ENCODE measurements at places on chromosomes 3 and 15.

DNA sequence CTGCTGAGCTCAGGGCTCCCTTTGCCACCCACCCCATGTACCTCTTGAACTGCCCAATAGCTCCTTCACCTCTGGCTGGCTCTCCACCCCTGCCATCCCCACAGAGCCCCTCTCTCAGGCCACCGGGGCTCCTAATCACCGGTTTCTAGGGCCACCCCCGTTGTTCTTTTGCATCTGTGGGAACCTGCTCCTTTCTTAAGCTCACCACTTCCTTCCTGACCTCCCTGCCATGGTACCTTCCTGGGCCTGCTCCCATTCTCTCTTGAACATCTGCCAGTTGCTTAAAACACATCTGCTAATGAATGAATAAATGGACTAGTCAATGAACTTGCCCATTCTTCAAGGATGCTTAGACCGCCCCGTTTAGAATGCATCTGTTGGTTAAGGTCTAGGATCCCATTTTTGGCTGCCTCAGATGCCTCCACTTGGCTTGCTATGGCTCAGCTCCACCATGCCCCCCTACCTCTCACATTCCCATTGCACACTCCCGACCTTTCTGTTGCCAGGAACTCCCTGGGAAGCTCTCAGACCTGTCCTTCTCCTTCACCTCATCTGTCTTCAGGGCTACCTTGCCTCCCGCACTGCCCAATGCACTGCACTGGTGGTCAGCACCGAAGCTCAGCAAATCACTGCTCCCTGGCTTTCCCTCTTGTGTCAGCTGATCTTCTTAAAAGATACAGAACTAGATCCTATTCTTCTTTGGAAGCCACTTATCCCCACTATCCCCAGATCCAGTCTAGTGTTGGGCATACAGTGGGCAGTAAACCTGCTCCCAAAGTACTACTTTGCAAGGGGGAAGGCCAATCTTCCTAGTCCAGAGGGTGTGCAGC lies 9.1 kb downstream of the AMOTL2 start:
- DNase-seq, result no peak

DNA sequence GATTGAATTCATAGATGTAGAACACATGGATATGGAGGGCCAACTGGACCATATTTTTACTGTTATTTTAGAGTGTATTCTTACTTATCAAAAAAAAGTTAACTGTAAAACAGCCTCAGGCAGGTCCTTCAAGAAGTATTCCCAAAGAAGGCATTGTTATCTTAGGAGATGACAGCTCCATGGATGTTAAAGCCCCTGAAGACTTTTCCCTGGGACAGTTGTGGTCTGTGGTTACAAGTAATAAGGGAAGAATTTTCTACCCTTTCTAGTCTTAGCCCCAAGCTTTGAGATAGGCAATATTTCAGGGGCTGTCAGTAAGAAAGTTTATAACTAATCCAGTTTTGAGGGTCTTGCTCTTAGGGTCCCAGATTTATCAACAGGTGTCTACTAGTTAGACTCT lies 62.5 kb downstream of the LRRC49 start:
- DNase-seq, result no peak

- DNase-seq, result no peak
Observed at GRCh38 chr3:20772869-20773268, 586.9 kb upstream of the SGO1 start.

DNA sequence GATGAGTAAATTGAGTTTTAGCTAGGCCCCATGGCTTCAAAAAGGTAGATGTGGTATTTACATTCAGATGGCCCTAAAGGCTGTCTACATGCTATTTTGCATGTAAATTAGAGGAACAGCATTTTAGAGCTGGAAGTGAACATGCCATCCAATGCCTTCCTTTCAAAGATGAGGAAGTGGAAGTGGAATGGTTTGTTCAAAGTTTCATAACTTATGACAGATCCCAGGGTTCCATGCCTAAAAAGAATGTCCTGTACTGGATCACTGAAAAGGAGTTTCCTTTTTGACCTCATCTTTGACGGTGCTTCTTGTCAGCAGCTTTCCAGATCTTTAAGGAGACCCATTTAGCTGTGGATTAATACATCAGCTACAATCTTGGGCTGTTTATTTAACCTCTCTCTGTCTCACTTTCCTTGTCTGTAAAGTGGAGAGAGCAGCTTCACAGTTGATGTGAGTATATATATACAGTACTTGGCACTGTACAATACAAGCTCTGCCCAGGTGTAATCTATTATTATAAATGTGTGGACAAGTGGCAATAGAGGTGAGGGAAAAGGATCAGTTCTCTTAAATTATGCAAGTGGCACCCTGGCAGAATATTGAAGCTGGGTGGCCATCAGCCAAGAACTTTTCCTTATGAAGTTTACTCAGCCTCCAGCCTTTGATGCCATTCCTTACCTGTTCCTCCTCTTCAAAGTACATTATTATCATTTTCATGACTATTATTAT lies 68.7 kb upstream of the GOLGA8B start:
- DNase-seq, result no peak

DNA sequence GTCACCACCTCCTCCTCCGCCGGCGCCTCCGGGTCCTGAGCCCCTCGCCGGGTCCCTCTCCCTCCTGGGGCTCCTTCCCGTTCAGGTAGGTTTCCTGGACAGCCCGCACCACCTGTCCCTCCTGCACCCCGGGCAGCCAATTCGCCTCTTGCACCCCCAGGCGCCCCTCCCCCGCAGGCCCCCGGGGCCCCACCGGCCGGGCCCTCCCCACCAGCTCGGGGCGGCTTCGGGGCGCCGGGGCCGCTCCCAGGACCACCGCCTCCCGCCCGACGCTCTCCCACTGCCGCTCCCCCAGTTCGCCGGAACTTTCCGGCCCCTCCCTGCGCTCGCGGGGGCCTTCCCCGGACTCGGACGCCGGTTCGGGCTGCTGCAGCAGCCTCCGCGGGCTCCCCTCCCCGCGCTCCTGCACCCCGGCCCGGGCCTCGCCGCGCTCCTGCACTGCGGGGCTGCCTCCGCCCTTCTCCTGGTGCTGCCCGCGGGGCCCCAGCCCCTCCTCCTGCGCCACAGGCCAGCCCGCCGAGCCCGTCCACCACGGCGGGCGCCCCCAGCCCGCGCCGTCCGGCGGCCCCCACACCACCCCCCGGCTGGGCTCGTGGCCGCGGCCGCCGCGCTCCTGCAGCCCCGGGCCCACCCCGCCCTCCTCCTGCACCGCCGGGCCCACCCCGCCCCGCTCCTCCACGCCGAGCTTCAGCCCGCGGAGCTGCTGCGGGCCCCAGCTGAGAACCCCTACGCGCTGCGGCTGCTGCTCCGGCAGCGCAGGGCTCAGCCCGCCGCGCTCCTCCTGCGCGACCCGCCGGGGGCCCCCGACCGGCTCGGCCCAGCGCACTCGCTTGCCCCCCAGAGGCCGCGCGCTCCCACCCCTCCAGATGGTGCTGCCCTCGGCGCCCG lies 587 bp upstream of the TNK2 start:
- DNase-seq, result no peak

DNA sequence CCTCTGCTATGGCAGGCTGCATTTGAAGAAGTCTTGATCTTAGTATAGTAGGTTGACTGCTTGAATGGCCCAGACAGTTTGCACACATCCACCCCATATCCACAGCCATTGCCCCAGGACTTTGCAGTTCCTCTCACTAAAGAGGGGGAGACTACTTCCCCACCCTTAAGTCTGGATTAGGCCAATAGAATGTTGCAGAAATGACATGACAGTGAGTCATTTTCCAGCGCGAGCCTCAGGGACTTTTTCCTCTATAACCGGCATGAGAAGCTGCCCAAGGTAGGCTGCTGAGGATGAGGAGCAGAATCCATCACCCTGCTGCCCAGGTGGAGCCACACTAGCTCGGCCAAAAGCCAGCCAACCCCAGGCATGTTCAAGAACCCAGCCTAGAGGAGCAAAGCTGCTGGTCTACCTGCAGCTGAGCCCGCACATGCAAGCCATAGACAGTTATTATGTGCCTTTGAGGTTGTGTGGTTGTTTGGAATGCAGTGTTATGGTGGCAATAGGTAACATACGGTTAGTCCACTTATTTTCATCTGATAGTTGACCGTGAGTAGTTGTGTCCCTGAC lies 113.9 kb downstream of the TLE3 start:
- DNase-seq, result no peak

DNA sequence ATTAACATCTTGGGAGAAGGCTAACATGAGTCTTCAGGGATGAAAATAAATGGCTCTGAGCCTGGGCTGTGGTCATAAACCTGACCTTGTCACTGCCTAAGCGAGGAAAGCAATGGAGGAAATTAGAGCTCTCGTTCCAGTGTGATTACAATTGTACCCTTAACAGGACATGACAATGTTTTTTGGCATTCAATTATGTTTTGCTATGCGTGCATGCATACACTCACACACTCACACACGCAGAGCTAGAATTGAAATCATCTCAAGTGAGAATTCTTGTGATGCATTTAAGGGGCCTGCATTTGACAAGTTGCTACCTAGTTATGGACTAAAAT lies 24.1 kb downstream of the ZNF80 start:
- DNase-seq, result no peak

- no peak for DNase-seq
Observed at GRCh38 chr3:22225161-22225560, 474.2 kb upstream of the ZNF385D start.

DNA sequence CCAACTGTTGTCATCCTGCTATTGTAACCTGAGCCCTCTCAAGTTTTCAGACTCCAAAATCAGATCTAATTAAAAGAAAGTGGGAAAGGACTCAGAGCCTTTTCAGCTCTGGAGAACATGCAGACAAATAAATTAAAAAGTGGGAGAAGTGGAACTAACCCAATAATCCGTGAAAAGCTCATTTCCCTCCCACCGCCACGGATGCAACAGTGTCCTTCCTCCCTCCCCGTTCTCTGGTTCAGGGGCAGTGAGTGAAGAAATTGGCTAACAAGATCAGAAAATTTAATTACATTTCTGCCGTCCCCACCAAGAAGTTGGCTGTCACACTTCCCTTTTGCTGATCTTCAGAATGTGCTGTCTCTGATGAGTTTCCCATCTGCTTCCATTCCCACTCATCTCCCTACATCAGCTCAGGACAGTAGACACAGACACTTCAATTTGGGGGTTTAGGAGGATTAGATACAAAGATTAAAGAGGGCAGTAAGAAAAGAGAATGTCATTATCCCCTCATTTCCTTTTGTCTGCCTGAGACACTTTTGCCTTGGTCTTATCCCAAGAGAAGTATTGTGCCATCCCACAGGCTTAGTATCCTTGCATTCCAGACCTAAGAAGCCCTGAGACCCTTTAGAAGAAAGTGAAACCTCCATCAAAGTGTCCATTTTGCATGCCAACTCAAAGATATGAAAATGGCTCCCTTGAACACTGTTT lies 335.7 kb upstream of the PPP2R3A start:
- DNase-seq, result no peak

DNA sequence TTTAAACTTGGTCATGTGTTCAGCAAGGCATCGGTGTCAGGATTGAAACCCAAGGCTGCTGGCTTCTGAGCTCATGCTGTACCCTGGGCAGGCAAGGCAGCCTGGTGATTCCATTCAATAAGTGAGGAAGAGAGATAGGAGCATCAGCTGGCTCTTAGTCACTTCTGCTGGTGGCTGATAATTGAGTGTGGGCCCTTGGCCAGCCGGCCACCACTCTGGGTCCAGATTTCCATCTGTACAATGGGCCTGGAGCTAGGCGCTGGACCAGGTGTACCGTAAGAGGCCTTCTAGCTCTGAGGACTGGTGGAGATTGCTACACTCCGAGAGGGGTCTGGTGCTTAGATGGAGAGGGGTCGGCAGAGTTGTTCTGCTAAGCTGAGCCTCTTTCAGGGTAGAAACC lies 4.3 kb downstream of the CD276 start:
- DNase-seq, result no peak

DNA sequence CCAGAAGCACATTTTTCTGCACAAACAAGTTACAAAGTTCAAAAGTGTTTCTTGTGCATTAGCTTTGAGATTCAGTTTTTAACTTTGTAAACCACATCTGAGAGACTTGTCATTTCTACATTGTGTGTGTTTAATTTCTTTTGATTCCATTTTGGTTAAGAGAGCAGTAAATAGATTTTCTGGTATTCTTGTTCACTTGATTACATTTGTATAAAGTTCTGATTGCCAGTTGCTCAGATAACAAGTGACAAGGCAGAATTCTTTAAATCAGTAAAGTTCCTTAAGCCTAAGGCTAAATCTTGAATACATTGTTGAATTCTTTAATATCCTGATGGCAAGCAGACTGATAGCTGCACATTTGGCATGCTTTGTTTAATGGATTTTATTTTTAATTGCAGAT lies 3.1 kb upstream of the FBXO22 start:
- no peak for DNase-seq

- DNase-seq, result no peak
Observed at GRCh38 chr3:38610934-38611333, 38.6 kb downstream of the SCN5A start.

GRCh38 chr3:85632921-85633320 lies 674.1 kb downstream of the CADM2 start:
- no peak for DNase-seq

- no peak for DNase-seq
Observed at GRCh38 chr15:98834976-98835375, 172.6 kb downstream of the PGPEP1L start.

- DNase-seq, result no peak
Observed at GRCh38 chr3:46272028-46272451, 29.8 kb downstream of the CCR3 start.

- DNase-seq, result no peak
Observed at GRCh38 chr3:62139957-62140356, 233.4 kb downstream of the FEZF2 start.

DNA sequence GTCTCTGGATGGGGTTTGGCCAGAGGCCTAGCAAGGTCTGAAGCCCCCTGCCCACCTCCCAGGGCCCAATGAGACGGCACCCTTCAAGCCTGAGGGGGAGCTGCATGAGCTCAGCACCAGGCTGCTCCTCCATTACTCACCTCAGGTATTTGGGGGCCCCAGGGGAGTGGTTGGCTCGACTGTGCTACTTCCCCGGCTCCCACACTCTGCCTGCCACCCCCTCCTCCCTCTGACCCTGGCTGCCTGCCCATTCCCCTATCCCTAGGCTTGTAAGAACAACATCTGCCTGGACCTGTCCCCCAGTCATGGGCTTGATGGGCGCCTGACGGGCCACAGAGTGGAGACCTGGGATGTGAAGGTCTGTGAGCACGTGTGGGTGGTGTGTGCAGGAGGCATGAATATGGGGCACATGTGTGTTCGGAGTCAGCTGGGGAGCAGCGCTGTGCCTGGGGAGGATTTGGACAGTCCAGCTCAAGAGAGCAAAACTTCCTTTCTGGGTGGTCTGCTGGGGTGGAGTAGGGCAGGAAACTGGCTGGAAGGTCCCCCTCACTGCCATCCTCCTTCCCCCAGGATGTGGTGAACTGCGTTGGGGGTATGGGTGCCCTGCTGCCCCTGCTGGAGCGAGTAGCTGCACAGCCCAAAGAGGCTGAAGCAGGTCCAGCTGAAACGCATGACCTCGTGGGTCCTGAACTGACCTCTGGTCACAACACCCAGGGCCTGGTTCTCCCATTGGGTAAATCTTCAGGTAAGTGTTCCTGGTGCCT lies 17.4 kb downstream of the NBEAL2 start:
- no peak for DNase-seq

DNA sequence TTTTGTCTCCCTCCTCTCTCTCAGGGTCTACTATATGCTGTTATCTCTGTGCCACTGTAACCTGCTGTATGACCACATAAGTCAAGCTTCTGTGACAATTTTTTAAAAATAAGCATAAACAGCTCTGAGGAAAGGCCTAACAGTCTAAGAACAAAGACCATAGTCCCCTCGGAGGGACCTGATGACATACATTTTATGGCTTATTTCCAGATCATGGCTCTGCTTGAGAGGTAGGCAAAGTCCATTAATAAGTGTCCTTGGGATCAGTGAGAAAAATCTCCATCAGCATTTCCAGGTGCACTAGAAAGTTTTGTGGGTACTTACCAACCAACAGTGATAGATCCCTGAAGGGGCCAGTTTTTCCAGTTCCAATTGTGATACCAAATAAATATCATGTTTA lies 123.8 kb downstream of the TNIK start:
- no peak for DNase-seq
